ENCODE measurements at places on chromosomes 3 and 15.

- DNase-seq: no peak
Observed at GRCh38 chr3:37686220-37686619, 175.5 kb upstream of the CTDSPL start.

DNA sequence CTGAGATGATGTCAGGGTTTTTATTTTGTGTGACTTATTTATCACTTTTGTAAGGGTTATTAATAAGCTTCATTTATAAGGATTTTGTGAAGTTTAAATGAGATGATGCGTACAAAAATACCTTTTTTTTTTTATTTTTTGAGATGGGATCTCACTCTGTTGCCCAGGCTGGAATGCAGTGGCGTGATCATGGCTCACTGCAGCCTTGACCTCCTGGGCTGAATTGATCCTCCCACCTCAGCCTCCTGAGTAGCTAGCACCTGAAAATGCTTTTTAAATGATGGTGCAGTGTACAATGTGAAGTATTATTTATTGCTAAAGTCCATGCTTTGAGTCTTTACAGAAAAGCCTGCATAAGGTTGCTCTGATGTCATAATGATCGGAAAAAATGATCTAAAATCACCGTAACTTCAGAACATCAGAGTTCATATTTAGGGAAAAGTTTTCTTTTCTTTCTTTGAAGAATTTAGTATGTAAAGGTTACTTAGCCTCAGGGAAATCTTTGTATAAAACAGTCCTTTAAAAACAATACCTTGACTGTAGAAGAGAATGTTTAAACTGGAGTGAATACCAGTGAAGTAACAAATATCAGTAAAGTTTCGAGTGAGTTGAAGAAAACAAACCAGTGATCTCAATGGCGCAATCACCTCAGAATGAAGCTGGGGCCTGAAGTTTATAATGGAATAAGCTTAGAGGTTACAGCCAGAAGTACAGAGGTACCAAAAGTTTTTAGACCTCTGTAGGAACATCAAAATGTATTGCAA lies 29.7 kb downstream of the TCF12 start:
- DNase-seq: no peak

DNA sequence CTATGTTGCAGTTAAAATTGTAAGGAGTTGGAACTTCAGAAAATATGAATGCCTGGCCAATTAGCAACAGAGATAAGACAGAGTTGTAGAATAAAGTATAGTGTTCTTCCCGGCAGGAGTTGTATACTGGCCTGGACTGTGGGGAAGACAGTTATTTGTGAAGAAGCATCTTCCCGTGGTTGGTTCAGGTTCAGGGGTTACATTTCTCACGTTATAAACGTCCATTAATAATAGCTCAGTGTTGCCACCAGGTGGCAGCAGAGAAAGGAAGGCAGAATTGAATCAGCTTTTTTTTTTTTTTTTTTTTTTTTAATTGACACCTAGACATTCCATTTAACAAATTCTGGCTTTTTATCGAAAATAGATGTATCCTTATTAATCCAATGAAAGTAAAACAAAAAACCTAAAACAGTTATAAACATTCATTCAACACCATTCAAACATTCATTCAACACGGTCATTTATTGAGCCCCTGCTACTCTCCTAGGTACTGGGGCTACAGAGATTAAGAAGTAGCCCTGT lies 66.4 kb upstream of the NR2E3 start:
- peak; percentile 37 for DNase-seq

- no peak for DNase-seq
Observed at GRCh38 chr3:187264911-187265310, 26.6 kb downstream of the MASP1 start.

DNA sequence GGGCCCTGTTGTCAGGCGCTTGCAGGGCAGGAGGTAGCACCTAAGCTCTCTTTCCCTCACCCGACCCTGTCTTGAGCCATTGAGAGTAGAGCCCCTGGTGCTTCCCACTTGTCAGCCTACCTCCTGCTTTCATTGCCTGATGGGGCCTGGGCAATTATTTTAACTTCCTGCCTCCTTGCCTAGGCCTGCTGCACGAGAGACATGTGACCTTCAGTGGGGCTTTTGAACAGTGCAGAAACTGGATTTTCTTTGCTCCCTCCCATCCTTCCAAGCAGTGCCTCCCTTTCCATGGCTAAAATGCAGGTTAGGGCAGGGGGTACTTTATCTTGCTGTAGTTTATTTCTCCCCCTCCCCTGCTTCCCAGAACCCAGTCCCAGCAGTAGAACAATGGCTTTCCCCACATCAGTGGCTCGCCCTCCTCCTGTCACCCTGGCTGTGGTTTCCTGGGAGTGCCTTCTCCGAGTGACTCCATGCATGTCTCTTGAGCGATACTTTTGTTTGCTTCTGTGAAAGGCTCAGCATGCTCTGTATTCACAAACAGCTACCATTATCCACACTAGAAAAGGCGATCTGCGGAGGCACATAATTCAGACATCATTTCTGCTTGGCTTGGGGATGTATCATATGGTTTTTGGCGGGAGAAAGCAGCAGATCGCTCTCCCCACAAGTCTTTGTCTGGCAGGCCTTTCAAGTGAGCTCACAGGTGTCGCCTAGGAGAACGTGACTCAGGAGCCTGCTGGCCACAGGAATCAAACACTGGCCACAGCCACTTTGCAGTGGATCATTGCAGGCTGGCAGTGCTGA lies 24.1 kb downstream of the PDIA5 start:
- no peak for DNase-seq

Data from activated T-cell treated with anti-CD3 and anti-CD28 coated beads, Interleukin-2, amount 50 U/mL, for 1 hour (primary cell).